ENCODE measurements at places on chromosomes 3 and 15. TPM values are rescaled to one million over a fixed set of nuclear protein-coding genes. Genes with fewer than 3 reads are reported as not detected.

SLC12A8 gene
- polyA plus RNA-seq, result 0.22 TPM

CPNE4 gene
- polyA plus RNA-seq, result 1.7 TPM

ROBO2 gene
- polyA plus RNA-seq, result not detected

ZNF502 gene
- polyA plus RNA-seq, result 3.4 TPM

RAB27A gene
- polyA plus RNA-seq, result 9.0 TPM

ROPN1B gene
- polyA plus RNA-seq, result 2.0 TPM

NEK10 gene
- polyA plus RNA-seq, result 0.72 TPM

TMC3 gene
- polyA plus RNA-seq, result not detected

CAV3 gene
- 21.2 TPM for polyA plus RNA-seq

DCUN1D1 gene
- polyA plus RNA-seq, result 5.4 TPM

EBLN2 gene
- 1.4 TPM for polyA plus RNA-seq

ATP2B2 gene
- polyA plus RNA-seq, result 0.08 TPM

GAP43 gene
- polyA plus RNA-seq, result 3.3 TPM

A4GNT gene
- polyA plus RNA-seq, result not detected

SCG5 gene
- not detected for polyA plus RNA-seq

MAP6D1 gene
- polyA plus RNA-seq, result not detected

MAPK6 gene
- polyA plus RNA-seq, result 17.5 TPM

IL17RD gene
- polyA plus RNA-seq, result 1.4 TPM

EFCAB12 gene
- polyA plus RNA-seq, result 0.07 TPM

CP gene
- polyA plus RNA-seq, result 0.84 TPM

SAMD7 gene
- not detected for polyA plus RNA-seq

AAGAB gene
- polyA plus RNA-seq, result 43.4 TPM

KIF15 gene
- 0.42 TPM for polyA plus RNA-seq

WNT5A gene
- polyA plus RNA-seq, result 1.1 TPM

TMEM45A gene
- 1.9 TPM for polyA plus RNA-seq

HTR3E gene
- not detected for polyA plus RNA-seq

LMAN1L gene
- polyA plus RNA-seq, result not detected

LYSMD2 gene
- 5.3 TPM for polyA plus RNA-seq

VEPH1 gene
- polyA plus RNA-seq, result 0.46 TPM

FOXB1 gene
- not detected for polyA plus RNA-seq

CFAP161 gene
- polyA plus RNA-seq, result 0.30 TPM

ERC2 gene
- 0.64 TPM for polyA plus RNA-seq

GOLGA6L7 gene
- not detected for polyA plus RNA-seq

PPP4R2 gene
- 17.0 TPM for polyA plus RNA-seq

GADL1 gene
- 0.11 TPM for polyA plus RNA-seq

ELL3 gene
- polyA plus RNA-seq, result 1.1 TPM

TPRA1 gene
- polyA plus RNA-seq, result 27.8 TPM

LCTL gene
- polyA plus RNA-seq, result not detected

RLBP1 gene
- not detected for polyA plus RNA-seq
